Parietal lobe (tissue), 2 donors: ENCODE measurements at places on chromosomes 12 and 14. TPM values are rescaled to one million over a fixed set of nuclear protein-coding genes. Genes with fewer than 3 reads are reported as not detected.

The ENDOU gene
- not detected for total RNA-seq

The FZD10 gene
- 0.31 TPM for total RNA-seq

The RASAL1 gene
- 2.8 TPM for total RNA-seq

The TPH2 gene
- not detected for total RNA-seq
